ENCODE measurements at places on chromosomes 5 and 9.

DNA sequence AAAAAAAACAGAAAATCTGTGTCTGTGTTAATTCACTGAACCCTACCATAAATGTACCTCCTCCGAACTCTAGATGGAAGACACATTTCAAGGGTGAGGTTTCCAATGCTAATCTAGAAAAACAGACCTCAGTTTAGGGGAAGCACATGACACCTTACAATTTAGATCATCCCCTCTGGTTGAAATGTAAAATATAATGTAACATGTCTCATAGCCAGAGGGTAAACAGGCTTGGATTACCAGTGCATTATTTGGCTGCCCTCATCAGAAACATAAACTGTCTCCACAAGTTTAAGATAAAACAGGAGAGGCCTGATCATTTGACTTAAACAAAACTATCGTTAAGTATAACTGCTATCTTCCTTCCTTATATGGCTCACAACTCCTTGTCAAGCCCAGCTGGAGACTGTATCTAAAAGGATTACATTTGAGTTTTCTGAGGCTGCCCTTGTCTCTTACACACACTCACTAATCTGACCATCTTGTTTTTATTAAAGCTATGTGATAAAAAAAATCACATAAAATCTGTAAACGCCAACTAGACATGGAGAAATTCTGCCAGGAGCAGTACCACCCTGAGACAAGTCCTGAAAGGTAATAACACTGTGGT, 105.7 kb downstream of the LURAP1L start:
- no peak for DNase-seq

DNA sequence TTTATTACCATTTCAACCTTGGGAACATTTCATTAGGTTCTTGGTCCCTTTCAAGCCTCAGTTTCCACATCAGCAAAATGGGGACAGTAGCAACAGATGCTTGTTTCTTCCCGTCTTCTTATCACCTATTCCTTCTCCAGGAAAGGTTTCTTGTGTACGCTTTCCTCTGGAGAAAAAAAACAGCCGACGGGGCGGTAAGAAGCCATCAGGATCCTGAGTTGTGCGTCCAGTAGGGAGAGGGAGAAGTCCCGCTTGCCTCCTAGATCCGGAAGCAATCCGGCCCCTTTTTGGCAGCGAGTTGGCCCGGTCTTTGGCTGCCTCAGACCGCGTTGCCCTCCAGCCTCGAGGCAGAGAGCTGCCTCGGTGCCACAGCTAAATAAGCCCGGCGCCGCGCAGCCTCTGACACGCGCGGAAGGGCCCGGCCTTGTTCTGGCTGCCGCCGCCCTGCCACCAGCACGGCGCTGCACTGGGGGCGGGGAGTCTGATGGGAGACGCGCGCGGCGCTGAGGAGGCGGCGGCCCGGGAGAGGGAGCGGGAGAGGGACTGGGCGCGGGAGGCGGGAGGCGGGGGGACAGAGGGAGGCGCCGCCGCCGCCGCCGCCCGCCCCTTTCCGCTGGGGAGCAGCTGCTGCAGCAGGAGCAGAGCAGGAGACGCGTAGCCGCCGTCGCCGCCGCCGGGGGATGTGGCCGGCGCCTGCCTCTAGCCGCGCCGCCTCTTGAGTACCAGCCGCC, at the start of gene SLC44A1:
Gene SLC44A1 (plus strand): TSS at position 649 of the 731 bp plus-strand sequence. CDS start 218 bp downstream, outside the sequence.
- peak; percentile 96 for DNase-seq

DNA sequence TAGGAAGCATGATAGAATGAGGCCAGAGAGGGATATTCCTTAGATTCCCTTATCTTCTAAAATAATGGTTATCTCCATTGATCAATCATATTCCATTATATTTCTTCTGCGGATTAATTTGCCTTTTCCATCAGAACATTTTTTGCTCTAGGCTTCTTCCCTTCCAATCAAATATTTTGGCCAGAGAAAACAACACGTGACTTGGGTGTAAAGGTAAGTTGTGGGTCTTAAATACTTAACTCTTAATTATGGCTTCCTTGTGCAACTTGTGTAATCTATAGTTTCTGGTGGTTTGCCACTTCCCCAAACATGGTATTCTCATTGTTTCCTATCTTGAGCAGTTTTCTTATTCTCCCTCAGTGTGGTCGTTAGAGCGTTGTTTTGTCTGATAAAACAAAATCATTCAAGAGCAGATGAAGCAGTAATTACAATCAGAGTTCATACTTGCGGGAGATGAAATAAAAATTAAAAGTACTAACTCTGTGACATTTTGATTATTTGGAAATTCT, 889.3 kb downstream of the MAT2B start:
- DNase-seq = no peak

DNA sequence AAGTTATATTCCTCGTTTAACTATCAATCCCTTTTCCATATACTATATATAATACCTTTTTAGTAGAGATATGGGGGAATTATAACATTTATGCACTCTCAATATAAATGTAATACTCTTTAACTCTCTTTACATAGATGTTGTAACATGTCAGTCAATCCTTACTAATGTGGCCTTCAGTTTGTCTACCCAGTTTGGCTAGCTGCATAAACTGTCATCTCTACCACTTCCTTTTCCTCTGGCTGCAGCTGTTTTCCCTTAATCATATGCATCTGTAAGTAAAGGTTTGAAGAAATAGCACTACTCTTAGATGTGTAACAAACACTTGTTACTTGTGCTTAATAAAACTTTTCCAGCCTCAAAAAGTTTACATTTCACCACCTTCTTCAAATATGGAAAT, 13.4 kb downstream of the ABHD17B start:
- no peak for DNase-seq

DNA sequence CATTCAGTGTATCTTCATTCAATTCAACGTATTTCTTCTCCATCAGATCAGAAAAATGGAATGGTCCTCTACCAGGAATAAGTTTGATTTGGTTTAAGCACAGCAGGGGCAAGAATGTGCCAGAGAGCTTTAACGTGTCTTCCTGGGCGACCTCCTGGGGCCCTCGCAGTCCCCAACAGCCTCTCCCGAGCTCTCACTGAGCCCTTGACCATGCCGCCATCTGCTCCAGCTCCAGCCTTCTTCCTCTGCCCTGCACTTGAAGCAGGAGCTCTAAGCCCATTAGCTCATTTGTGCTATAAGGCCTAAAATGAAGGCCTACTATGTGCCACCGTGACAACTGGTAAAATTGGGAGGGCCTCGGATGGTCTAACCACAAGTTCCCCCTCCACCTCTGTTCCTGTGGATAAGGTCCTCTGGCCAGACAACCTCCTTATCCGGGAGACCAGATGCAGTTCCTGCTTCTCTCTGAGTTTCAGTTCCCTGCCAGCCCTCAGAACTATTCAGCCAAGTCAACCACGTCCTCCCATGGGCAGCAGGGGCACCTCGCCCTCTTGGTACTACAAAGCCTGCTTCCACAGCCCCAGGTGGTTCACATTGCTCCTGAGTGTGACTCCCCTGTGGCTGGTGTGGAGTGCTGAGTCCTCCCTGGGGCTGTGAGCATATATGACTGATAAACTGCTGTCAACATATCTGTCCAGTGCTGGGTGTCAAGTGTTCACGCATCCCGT, 35.8 kb downstream of the C5orf15 start:
- DNase-seq = no peak

DNA sequence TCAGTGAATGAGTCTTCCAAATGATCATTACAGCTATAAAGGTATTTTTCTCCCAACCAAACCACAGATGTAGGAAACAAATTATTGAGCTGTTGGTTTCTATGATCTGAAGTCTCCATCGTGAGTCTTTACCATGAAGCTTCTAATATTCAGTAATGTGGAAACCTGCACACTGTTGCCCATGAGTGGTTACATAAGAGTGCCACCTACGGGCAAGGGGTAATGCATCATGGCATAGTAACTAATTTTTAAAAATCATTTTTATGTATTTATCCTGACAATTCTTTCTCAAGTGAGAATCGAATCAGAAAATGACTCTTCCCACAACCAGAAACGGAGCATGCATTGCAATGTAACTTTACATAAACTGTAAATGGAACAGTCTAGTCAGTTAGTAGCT, 282.5 kb upstream of the SMARCA2 start:
- DNase-seq = peak; percentile 10

DNA sequence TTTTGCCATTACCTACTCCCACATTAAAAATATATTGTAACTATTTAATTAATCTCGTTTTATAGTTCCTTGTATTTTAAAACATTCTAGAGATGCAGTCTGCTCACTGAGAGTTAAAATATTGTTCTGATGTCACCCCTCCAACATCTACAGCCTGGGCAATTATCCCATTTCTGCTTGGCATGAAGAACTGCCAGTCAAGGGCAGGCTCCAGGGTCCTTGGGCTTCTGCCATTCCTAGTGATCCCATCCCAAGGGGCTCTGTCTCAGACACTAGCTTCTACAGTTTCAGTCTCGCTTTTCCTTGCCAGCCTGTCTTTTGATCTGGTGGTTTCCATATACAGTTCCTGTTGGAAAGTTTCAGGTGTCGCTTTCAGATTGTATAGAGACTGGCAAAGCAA, 287.2 kb downstream of the TMEM232 start:
- DNase-seq = no peak

DNA sequence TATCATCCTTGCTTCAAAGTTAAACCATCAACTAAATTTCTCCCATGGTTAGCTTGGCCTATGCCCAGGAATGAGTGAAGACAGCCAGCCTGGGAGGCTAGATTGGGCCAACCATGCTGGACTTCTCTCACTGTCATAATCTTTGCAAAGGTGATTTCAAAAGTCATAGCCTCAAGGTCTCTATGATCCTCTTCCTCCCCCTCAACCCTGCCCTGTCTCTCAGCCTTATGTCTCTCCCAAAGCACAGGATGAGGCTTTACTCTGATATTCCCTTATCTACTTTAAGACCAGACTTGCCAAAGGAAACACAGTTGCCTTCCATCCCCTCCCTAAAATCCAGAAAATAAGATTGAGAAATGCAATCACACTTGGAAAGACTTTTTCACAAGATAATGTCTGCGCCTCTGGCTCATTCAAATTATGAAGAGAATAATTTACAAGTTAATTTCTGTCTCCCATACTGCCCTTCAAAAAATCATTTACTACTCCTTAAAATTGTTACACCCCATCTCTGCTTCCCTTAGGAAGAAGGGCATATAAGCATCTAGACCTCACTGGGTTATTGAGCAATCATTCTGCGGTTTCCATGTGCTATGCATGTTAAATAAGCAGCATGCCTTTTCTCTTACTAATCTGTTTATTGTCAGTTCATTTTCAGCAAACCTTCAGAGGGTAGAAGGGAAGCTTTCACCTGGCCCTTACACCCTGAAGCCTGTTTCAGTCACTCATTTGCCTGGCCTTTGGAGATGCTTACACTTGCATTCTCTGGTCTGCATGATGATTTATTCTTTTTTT, 113.8 kb upstream of the ANKRD55 start:
- DNase-seq = no peak

- DNase-seq = no peak
Observed at GRCh38 chr5:73497497-73498056, 665 bp upstream of the BTF3 start.

DNA sequence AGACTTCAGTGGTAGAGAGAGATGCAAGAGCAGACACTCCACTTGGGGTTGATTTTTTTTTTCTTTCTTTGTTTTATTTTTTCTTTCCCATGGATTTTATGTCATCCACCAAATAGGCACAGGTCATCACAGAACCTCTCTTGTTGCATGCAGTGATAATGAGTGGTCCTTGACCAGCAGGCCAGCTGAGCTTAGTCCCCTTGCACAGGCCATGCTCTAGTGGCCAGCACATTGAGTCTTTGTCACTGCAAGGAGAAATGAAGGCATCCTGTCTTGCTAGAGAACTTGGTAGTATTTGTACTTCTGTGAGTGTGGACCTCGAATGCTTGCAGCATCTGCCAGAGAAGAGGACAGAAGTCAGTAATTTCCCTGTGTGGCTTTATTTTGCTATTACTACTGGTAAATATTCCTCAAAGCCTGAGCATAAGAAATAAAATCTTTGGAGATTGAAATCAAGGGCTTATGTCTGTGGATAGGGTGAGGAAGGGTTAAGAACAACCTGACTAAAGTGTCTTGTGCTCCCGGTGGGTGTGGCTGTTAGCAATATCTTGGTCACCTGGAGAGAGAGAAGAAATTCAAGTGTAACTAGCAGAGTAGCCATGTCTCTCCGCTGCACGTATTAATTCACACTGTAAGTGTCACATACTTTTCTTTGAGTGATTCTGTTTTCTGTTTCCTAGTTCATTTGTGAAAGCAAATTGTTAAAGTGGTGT, 45.3 kb upstream of the NCS1 start:
- no peak for DNase-seq

DNA sequence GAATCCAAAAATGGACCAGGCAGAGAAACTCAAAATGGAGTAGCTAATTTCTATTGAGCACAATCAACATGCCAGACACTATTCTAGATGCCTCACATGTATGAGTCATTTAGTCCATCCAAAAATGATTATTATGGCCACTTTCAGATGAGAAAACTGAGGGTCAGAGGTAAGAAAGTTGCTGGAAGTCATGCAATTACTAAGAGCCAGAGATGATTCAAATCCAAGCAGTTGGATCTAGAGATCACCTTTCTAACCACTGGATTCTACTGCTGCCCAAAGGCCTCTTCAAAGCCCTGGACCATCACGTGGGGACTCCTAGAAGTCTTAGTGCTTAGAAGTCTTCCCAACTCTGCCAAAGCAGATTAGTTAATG, 51.8 kb upstream of the HMHB1 start:
- DNase-seq = no peak

DNA sequence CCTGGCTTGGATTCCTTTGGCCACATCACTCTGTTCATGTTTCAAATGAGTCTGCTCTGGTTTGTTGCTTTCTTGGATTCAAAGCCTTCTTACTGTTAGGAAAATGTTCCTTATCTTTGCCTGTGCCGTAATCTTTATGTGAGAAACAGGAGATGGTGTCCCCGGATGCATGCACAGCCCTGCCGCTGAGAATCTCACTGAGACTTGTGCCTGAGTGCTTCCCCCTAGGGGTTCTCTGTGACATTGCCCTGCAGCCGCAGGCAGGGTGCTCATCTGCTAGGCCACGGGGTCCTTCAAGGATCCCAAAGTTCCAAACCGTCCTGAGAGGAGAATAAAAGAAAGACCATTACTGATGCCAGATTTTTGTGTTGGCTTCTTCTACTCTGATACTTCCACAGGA, 81.4 kb upstream of the ANKRD55 start:
- peak; percentile 42 for DNase-seq

DNA sequence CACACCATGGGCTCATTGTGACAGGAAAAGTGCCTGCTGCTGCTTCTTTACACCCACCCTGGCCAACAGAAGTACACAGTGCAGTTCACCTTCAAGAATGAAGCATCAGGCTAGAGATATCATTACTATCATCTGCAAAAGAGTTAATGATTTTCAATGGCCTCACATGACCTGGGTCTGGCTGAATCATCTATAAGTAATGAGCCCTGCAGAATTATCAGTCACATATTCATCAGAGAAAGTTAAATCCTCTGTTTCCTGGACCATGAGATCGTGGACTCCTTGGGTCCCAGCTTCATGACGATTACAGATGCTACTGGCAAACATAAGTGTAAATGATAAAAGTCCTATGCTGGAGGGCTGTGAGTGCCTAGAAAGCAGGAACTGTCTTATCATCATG, 8.3 kb downstream of the BAG1 start:
- DNase-seq = no peak

GRCh38 chr9:110115826-110116542, 92.0 kb downstream of the C9orf152 start:
- DNase-seq = no peak

DNA sequence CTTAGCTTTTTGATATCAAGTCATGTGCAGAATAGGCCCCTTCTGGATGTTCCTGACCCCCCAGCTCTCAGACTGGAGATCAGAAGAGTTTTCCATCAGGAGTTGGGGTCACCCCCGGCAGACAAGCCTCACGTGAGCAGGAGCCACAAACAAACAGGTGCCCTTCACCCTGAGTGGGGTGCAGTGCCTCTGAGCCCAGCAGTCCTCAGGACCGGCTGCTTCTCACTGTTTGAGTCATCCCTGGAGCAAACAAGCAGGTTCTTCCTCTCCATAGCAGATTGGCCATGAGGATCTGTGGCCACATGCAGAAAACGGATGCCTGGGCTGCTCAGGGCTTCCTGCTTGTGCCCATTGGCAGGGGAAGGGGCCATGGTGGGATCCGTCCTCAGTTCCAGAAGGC, 47.0 kb downstream of the LRSAM1 start:
- no peak for DNase-seq
